Right ventricle myocardium superior (tissue), 1 donor: ENCODE measurements at places on chromosomes 1 and 21. TPM values are rescaled to one million over a fixed set of nuclear protein-coding genes. Genes with fewer than 3 reads are reported as not detected.
A peak's percentile ranks its signal among the peaks of the same experiment; 100 is the strongest.

The SIM2 gene
- total RNA-seq, result not detected

The ATAD3C gene
- 0.94 TPM for total RNA-seq

The FAM229A gene
- total RNA-seq, result 1.7 TPM

The SYNC gene
- 22.1 TPM for total RNA-seq

The OR6K3 gene
- not detected for total RNA-seq

The RNF11 gene
- total RNA-seq, result 106 TPM

The SHISAL2A gene
- not detected for total RNA-seq

The ZBTB8B gene
- total RNA-seq, result not detected

The CD5L gene
- total RNA-seq, result 4.9 TPM

The NR5A2 gene
- 1.7 TPM for total RNA-seq

The SLFNL1 gene
- total RNA-seq, result 0.22 TPM

The C1orf74 gene
- 1.9 TPM for total RNA-seq

The RGS13 gene
- total RNA-seq, result 0.30 TPM

DNA sequence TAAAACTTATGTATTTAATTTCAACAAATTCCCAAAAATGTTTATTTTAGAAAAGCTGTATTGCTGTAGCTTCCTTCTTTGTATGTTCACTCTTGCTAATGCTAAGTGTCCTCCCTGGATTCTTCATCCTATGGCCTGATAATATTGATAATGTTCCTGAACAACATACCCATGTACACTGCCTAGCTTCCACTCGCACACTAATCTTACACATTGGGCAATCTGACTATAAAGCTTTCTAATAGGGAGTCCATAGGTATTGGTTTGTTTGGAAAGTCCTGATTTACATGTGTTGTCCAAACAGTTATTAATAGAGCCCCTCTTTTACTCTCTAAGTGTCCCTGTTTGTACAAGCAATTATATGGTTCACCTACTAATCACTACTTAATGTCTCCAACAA lies 783 bp downstream of the F13B start:
- no peak for DNase-seq

- DNase-seq, result peak; percentile 90
These were observed 10.9 kb upstream of the CD101 start for GRCh38 chr1:116990612-116991151.

- peak; percentile 71 for DNase-seq
These were observed 14.9 kb upstream of the IFNLR1 start for GRCh38 chr1:24201941-24202440.

DNA sequence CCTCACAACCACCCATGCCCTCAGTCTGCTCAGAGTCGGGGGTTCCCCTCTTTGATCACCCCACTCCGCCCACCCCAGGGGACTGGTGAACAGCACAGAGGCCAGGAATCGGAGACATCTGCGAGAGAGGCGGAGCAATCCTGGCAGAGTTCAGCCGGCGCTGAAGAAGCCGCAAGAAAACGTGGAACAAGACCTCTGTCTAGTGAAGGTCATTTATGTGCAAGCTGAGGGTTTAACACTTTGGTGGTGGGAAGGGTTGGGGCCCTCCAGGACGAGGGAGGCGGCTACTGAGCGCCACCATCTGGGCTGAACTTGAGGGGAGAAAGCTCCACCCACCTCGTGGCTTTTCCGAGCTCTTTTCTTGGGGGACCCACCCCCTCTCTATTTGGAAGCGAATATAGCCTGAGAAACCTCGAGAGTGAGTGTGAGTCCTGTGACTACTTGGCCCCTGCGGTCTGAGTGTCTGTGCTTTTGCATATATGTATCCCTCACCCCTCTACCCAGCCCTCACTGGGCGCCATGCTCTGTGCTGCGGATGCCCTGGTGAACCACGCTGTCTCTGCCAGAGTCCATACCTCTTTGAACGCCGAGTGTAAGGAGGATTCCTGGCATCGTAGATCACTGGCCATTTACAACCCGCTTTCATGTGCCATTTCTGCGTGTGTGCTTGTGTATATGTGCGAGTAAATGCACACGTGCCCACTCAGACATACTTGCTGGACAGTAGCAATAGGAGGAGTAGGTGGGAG lies 1.2 kb upstream of the EPHA10 start:
- no peak for DNase-seq

DNA sequence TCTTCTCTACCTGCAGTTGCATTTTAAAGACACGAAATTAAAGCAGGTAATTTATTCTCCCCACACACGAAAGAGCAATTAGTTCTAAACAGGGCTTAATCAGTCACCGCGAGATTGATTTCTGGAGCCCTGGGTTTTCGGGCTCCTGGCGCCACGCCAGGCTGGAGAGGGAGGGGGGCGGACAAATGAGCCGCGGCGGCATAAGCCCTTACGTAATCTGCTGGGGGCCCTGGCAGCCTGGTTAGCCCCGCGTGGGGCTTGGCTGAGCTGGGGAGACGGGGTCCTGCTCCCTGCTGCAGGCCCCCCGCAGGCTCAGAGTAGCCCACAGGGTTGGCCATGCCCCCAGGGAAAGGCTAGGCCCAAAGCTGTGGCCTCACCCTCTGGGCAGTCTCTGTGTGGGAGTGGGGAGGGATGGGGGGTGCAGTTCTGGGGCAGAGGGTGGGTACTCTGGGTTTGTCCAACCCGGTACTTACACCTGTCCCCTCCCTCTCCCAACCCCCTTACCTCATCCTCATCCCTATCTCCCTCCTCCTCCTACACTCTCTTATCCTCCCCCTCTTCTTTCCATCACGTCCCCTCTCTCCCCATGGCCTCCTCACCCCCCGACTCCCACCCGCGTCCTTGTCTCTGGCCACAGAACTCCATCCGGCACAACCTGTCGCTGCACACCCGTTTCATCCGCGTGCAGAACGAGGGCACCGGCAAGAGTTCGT lies 19.9 kb downstream of the FOXO6 start:
- peak; percentile 76 for DNase-seq

DNA sequence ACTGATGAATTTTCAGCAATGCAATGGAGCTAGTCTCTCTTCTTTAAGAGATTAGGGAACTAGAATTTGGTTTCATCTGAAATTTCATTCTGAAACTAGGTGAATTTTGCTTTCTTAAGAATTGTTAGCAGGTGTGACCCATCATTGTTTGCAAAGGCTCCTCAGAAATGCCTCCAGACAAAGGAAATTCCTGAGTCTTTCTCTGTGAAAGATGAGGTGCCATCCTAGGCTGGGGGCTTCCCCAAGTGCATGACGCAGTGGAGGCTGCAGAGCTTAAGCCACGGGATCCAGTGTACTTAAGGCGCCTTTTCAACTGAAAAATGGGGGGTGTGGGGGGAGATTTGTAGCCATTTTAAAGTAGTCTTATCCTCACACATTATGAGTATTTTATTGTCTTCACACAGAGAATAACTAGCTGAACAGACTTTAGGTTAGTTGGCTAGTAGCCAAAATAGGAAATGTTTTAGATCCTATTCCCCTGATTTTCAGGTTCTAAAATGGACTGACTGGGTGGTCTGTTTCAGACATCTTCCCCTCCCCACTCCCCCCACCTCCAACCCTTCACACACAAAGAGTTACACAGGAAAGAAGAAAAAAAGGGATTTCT lies 202.0 kb downstream of the NFIA start:
- DNase-seq, result no peak

DNA sequence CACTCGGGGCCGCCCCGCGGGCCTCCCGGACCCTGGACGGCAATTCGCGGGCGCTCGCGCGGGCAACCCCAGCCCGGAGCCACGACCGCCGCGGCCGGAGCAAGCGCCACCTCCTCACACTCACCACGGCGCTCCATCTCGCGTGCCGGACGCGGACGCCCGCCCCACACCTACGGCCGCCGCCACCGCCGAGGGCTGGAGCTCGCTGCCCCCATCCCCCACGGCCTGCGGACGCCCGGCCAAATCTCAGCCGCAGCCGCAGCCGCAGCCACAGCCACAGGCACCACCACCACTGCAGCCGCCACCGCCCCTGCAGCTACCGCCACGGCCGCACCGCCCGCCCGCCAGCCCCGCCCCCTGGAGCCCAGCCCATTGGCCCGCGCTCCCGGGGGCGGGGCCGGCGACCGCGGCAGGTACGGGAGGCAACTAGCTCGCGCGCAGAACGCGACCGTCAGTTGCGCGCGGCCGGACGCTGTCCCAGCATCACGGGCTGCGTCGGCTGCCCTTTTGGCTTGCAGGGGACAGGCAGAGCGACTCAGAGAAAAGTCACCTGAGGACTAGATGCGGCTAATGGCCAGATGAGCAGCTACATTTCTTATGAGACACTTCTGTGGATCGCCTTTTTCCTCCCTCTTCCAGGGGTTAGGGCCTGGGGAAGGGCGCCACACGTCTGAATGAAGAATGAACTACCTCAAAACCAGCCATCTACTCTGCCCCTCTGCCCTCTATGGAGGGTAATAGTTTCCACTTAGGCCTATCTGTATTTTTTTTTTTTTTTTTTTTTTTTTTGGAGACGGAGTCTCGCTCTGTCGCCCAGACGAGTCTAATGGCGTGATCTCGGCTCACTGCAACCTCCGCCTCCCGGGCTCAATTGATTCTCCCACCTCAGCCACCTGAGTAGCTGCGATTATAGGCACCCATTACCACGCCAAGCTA lies at the start of gene ARHGAP29:
Gene ARHGAP29, minus strand, starts transcription at position 294 of the 936 bp plus-strand sequence. CDS start 5,973 bp downstream, outside the sequence.
- DNase-seq, result peak; percentile 91

- DNase-seq, result peak; percentile 68
These were observed 904 bp upstream of the FHL3 start for GRCh38 chr1:38006008-38006828.

DNA sequence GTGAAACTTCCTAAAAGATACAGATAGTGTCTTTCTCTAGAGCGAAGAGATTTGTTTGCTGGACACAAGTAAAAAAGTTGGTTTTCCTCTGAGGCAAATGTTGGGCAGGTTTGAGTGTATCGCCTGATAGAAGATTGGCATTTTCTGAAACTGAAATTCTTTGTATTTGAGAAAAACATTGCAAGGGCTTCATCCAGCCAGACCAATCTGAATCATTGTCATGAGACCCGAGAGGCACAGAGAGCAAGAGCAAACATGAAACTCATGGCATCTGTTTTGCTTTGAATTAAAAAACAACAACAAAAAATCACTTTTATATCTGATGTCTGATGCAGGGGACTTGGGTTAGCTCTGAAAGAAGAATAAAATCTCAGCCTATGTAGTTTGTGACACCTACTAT lies 379.3 kb upstream of the NCAM2 start:
- DNase-seq, result no peak

- DNase-seq, result no peak
These were observed 7.6 kb downstream of the SIPA1L2 start for GRCh38 chr1:232622378-232622777.

DNA sequence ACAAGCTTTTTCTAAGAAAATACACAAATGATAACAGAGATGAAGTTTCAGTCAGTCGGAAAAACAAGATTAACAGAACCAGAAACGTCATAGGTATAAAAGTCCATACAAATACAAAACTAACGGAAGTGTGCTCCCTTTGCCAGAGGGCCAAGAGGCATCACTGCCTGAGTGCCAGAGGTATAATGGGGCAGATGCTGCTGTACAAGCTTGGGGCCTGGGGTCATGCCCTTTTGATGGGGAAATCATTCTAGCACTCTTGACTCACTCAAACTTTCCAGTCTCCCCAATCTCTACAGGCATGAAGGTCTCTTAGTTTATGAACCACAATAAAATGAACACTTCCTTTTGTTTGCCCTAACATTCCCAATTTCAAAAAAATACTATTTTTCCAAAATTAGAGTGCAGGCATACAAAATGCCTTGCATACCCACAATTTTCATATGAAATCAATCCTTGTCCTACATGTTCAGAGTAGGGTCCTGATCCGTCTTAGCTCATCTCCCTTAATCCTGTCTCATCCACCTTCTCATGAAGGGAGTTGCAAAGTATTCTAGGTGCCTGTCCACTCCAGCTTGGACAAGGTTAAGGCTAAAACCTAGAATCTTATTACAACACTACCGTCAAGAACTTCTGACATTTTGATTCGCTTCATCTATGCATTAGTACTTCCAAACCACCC lies 1.5 kb downstream of the RPL22 start:
- no peak for DNase-seq

GRCh38 chr1:162930976-162931560 lies 70.1 kb upstream of the CCDC190 start:
- DNase-seq, result no peak

DNA sequence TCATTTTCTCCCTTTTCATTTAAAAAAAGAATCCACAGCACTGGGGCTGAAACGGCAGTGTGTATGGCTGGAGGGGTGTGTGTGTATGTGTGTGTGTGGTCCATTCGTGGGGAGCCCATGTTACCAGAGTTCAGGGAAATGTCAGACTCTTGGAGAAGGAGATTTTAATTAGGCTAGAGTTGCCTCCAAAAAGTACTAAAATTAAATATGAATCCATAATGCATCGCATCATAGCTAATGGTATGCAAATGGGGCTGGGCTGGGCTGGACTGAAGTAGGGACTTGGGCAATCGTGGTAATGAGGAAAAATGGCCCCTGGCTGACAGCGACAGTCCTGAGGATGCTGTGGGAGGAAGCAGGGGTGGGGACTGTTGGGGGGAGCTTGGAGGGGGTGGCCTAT lies 24.8 kb downstream of the GRIK3 start:
- DNase-seq, result no peak

GRCh38 chr1:194309269-194309668 lies 1122.9 kb upstream of the B3GALT2 start:
- DNase-seq, result no peak

DNA sequence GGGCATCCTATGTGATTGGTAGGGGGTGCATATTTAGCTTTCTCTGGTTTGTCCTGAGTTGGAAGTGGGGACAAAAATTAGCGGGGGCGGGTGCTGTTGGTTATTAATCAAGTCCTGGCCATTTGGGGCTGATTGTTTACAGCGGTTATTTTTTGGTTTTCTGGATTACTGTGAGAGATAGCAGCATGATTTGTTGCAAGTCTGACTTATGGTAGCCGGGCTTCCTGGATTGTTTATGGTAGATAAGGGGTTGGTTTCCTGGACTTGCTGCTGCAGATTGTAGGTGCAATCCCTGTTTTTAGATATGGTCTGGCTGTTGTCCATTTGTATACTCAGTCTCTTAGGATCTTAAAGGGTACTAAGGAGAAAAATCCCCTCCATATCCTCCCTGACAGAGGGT lies 12.1 kb upstream of the PROK1 start:
- no peak for DNase-seq

- no peak for DNase-seq
These were observed 3.2 kb downstream of the SON start for GRCh38 chr21:33546086-33546485.

GRCh38 chr1:247531937-247532336 lies 4.3 kb downstream of the OR2C3 start:
- no peak for DNase-seq

- DNase-seq, result no peak
These were observed 30.0 kb upstream of the C1orf185 start for GRCh38 chr1:51072043-51072439.

GRCh38 chr1:104468282-104468681 lies 718.6 kb downstream of the AMY1C start:
- no peak for DNase-seq

- DNase-seq, result peak; percentile 59
These were observed 128.6 kb downstream of the LHX4 start for GRCh38 chr1:180358649-180359048.
